ENCODE measurements at places on chromosomes 3 and 15. TPM values are rescaled to one million over a fixed set of nuclear protein-coding genes. Genes with fewer than 3 reads are reported as not detected.

Gene ZMYND10
- not detected for total RNA-seq

Gene FEZF2
- not detected for total RNA-seq

GRCh38 chr3:115855911-115856310, 232.6 kb downstream of the GAP43 start:
- DNase-seq, result no peak

- no peak for DNase-seq
These were observed 23.1 kb upstream of the RNU6-1 start for GRCh38 chr15:67862750-67863441.

GRCh38 chr3:70049761-70050160, 50.2 kb downstream of the SAMMSON start:
- DNase-seq, result no peak
